ENCODE measurements at places on chromosomes 11 and 22.

- DNase-seq = peak; percentile 34
Measured at GRCh38 chr11:65388731-65389130, 2.3 kb downstream of the FRMD8 start.

- no peak for DNase-seq
Measured at GRCh38 chr11:66692446-66692845, 14.8 kb upstream of the RBM4B start.

DNA sequence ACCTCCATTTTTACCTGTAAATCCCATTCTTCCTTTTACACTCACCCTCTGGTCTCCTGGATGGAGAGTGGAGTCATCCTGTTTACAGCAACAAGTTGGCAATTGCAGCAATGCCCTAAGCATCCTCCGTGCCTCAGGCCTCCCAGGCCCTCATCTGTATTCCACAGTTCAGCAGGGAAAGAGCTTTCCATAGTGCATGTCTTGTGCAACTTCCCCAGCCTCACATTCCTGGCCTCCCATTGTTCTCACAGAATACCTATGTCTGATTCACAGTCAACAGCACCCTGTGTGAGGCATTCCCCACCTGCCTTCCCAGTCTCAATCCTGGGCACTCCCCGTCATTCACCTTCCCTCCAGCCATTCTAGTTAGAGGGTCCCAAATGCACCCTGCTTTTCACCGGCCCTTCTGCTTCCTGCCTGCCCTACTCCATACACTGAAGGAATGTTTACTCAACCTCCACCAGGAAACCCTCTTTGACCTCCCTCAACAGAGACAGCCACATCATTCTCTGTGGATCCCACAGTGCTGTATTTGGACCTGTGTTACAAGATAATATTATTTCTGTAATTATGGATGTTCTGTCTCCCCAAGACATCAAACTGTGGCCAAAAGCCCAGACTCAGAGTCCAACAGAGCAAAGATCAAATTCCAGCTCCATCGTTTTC, 405.7 kb downstream of the BUD13 start:
- no peak for DNase-seq

DNA sequence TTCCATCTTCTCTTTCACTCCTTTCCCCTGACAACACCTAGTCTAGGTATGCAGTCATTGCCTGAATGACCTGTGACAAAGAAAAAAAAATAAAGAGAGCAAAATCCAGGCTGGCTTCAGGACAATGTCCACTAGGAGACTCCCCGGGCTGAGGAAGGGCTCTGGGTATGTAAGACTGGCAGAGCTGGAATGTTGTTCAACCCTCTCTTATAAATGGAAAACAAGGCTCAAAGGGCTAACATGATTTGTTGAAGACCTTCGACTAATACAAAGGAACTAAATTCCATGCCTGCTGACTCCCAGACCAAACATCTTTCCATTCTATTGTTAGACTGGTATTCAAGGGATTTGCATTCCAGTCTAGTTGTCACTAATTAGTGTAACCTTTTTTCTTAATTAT, 122.2 kb downstream of the ARL14EP start:
- no peak for DNase-seq

GRCh38 chr22:24112188-24112587, 69.1 kb upstream of the SUSD2 start:
- DNase-seq = no peak

- no peak for DNase-seq
Measured at GRCh38 chr11:45133878-45134277, 12.6 kb upstream of the PRDM11 start.

DNA sequence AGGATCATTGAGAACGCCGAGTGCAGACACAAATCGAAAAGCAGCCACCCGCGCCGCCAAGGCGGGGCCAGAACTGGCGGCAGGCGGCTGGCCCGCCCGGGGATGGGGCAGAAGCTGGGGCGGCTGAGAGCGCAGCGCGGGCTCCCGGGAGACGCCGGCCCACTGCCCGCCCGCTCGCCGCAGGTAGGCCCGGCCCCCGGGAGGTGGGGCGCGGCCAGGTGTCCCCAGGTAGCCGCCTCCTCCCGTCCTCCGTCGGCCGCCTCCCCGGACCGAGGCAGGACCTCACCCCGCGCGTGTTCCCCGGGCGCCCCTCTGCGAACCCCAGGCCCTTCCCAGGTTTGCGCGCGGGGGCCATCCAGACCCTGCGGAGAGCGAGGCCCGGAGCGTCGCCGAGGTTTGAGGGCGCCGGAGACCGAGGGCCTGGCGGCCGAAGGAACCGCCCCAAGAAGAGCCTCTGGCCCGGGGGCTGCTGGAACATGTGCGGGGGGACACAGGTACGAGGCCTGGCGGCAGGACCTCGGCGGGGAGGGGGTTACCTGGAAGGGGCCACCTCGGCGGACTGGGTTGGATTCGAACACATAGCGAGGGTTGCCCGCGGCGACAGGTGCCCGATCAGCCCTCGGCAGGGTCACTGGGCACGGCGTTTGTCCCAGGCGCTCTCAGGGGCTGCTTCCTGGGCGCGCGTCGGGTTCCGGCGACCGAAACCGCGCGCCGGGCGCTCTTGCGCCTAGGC, at the start of gene PRRG4:
Gene PRRG4 (plus strand): TSS at position 248 of the 733 bp plus-strand sequence. CDS start 603 bp downstream, outside the sequence.
- peak; percentile 52 for DNase-seq

DNA sequence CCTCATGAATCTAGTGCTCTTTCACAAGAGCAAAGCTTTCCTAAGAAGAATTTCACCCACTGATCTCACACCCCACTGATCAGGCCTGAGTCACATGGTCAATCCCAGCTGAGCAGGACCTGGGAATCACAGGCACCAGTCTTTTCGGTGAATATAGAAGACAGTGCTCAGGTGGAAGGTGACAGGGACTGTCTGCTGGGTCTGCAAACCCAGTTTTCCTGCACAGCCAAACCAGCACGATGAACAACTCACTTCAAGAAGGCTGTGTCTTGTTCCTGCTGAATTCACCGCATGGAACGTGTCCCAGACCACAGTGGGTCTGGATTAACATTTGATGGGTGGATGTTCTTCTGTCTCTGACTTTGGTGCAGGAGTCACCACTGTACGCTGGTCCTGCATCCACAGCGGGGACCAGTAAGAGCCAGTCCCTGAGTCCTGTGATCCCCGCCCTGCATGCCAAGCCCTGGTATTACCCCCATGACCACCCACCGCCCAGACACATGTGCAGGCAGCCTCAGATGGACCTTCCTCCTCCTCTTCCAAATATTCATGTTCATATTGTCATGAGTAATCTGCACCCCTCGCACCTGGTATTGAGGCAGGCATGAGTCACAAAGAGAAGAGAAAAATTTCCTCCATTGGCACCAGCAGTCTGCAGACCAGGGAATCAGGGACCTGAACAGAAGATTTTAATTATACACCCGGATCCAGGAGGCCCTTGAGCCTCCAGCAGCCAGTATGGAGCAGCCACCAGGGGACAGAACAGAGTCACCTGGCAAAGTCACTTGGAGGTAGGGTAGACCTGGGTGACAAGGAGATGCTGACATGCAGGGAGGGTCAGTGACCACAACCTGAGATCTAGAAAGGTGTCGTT, 8.6 kb upstream of the IGLL5 start:
- no peak for DNase-seq
